ENCODE measurements at places on chromosomes 7 and 10. TPM values are rescaled to one million over a fixed set of nuclear protein-coding genes. Genes with fewer than 3 reads are reported as not detected.

The CPED1 gene
- polyA plus RNA-seq: 0.47 TPM

The IGF2BP3 gene
- polyA plus RNA-seq: 52.0 TPM

The STARD3NL gene
- 55.1 TPM for polyA plus RNA-seq

The ECHDC3 gene
- 13.5 TPM for polyA plus RNA-seq

The OSBPL3 gene
- 7.2 TPM for polyA plus RNA-seq

The GTF2IRD1 gene
- polyA plus RNA-seq: 40.9 TPM

The PLXNA4 gene
- polyA plus RNA-seq: 0.14 TPM

The GPR158 gene
- 0.13 TPM for polyA plus RNA-seq

The KLLN gene
- 0.35 TPM for polyA plus RNA-seq

The PLEKHS1 gene
- not detected for polyA plus RNA-seq

The CLRN3 gene
- not detected for polyA plus RNA-seq

The ST8SIA6 gene
- 1.6 TPM for polyA plus RNA-seq

The PSTK gene
- 9.9 TPM for polyA plus RNA-seq

The DUSP5 gene
- 10.8 TPM for polyA plus RNA-seq

The SFXN3 gene
- polyA plus RNA-seq: 0.68 TPM

The OIT3 gene
- polyA plus RNA-seq: not detected

Data from GM23338 (cell line).